ENCODE measurements at places on chromosomes 4 and X. TPM values are rescaled to one million over a fixed set of nuclear protein-coding genes. Genes with fewer than 3 reads are reported as not detected.

Gene NUDT10
- 2.7 TPM for total RNA-seq

Gene MAGEB2
- total RNA-seq = not detected

Gene GDPD2
- not detected for total RNA-seq

Gene MAGEA3
- not detected for total RNA-seq

Gene MAP3K15
- not detected for total RNA-seq

Gene IL2RG
- not detected for total RNA-seq

Data from bronchial smooth muscle cell (primary cell).